ENCODE measurements at places on chromosomes 12 and 14.

GRCh38 chr12:81295251-81295650 is 217.4 kb downstream of the ACSS3 start:
- no peak for DNase-seq

GRCh38 chr14:44928793-44929192 is 33.0 kb downstream of the KLHL28 start:
- no peak for DNase-seq

- DNase-seq, result no peak
These were observed 108.2 kb downstream of the PRICKLE1 start for GRCh38 chr12:42481368-42481767.

GRCh38 chr12:43836475-43836989 is 651 bp downstream of the TMEM117 start:
- peak; percentile 30 for DNase-seq

- peak; percentile 83 for DNase-seq
These were observed 386 bp downstream of the HDAC7 start for GRCh38 chr12:47819138-47819895.

DNA sequence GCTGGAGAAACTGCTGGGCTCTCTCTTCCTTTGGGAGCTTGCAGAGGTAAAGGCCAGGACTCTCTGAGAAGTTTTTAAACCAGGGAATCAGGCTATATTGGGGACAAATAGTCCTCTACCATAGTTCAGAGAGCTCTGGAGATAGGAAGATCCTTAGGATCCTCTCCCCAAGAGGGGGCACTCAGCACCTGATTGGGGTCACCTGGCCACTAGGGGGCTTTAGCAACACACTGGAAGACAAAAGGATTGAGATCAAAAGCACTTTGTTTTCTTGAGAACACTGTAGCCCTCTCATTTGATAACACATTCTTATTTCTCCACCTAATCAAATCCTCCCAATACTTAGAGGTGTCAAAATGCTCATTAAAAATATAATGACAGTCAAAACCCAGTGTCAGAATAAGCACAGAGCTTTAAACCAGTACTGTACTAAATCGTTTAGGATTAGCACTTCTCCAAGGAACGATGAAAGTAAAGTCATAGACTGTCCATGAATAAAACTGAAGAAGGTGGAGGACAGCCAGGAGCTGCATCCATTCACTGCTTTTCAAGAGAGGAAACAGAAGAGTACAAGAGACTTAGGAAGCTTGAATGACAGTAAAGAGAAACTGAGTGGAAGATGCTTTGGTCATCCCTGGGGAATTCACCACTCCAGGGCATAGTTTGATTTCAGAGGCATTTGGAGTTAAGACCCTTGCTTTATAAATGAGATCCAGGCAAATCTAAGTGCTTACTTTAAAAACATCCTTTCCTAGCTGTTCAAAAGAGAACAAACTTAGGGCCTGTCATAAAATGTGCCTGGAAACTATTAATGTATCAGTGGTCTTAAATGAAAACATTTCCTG is 26.5 kb downstream of the BMP4 start:
- peak; percentile 35 for DNase-seq

DNA sequence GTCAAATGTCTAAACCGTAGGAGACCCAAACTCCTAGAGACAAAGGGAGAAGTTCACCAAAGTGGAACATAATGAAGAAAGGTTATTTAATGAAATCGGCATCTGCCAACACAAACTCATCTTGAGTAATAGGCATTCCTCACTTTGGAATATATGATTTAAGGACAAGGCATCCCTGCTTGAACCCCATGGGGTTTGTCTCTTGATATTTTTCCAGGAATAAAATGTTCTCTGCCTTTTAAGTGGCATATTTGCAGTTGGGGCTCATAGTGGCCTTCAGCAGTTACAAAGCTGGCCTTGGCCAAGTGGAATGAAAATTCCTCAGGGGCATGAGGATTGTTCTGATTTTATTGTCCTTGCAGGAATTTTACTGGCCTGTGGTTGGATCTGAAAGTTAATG is 7.1 kb downstream of the POP5 start:
- DNase-seq, result no peak

DNA sequence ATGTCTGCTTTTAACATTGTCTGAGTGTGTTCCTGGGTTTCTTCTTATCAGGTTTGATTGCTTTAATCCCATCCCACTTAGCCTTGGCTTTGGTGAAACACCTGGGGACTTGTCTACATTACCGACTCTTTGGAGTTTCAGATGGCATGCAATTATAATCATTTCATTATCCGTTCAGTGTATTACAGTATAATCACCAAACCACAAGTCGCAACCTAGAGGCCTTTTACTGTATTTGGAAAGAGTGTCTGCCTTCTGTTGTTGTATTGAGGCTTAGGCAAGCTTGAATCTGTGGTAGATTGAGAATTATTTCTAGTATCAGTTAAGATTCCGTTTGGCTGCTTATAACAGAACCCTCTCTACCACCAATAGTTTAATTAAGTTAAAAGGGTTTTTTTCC is 103.9 kb downstream of the TGFB3 start:
- no peak for DNase-seq

GRCh38 chr12:124680863-124681778 is 113.7 kb upstream of the NCOR2 start:
- DNase-seq, result peak; percentile 76

- DNase-seq, result no peak
These were observed 10.1 kb upstream of the REP15 start for GRCh38 chr12:27686147-27686546.

DNA sequence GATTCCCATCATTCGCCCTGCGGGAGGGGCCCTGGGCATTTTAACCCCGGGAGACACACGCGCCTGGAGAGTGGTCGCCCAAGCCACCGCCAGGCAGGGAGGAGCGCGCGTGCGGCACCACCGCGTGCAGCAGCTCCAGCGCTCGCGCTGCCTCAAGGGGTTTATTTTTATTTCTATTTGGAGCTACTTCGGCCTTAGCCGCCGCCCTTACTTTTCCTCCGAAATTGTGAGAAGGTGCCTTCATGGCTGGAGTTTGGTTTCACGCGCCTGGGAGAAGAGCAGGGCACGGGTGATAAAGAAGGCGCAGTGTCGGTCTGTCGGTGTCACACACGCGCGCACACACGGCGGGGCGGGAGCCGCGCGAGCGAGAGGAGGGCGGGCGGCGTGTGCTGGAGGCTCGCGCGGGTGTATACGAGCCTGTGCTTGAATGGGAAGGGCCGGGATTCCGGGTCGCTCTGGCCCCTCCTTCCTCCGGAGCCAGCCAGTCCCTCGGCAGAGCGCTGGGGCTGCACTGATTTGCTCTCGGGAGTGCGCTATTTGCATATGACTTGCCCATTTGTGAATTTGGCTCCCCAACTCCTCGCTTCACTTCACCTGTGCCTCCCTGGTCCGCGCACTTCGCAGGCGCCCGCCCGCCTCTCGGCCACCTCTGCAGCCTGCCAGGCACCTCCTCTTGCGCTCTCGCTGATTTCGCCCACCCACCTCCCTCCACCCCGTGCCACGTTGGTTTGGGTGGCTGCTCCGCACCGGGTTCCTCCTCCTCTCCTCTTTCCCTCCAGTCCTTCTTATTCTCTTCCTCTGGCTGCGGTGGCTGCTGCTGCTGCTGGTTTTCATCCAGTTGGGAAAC is 932.3 kb downstream of the DIO2 start:
- peak; percentile 13 for DNase-seq

DNA sequence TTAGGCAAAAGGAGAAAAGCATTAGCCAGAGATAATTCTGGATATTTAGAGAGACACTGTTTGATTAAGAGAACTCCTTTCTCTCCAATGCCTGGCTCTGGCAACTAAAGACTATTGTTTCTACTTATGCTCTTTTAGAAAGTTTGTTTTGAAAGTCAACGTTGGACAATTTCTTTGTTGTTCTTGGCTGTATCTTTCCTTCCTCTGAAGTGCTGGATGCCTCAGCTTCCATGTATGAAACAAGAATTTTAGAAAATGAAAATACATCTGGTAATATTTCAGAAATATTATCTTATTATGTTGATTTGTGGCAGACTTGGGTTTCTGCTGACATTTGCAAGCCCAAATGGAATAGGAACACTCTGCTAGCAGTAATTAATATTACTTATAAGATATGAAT is 382.6 kb downstream of the SNAPC1 start:
- DNase-seq, result no peak

GRCh38 chr12:10661338-10661737 is 12.5 kb downstream of the STYK1 start:
- no peak for DNase-seq

DNA sequence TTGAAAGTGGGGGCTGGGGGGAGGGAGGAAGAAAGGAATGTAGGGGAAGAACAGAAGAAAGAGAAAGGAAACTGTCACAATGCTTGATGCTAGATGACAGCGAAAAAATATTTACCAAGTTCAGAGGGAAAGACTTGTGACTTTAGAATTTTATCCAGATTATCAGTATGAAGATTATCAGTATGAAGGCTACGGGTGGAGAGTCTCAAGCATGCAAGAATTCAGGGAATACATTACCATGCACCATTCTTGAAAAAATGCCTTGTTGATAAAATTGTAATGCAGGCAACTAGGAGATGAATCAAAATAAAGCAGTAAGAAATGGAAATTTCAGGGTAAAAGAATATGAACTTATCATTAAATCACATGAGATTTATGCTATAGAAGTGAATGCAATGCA is 376.8 kb downstream of the PCNX1 start:
- DNase-seq, result no peak

DNA sequence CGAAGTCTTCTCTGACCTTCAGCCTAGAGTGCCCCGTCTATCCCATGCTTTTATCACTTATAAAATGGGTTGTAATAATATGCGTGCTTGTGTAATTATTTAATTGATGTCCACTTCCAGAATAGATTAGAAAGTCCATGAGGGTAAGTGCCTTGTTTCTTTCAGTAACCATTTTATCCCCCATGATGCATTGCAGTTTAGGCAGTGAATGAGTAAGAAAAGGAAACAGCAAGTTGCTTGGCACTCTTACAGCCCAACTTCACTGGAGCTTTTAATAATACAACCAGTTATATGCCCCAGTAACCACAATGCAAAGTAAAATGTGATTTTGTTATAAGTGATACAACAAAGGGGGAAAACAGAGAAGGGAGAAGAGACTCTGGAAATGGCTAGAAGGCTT is 287.3 kb downstream of the MED13L start:
- no peak for DNase-seq

DNA sequence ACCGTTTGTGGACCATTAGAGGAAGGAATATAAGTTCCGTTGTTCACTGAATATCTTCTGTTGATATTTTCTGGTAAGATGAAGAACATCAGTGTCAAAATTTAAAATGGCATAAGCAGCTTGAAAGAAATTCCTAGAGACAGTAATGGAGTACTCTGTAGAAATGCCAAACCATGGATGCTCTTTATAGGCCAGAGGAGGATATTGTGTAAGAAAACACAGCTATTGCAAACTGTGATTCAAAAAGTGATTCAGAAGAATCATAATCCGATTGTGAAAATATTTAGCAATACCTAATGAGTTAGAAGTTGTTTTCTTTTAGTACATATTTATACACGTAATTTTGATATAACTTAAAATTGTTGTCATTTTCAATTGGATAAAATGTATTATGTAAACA is 102.8 kb downstream of the SLC16A7 start:
- no peak for DNase-seq

- DNase-seq, result peak; percentile 42
These were observed 27.5 kb downstream of the SLC25A29 start for GRCh38 chr14:100278702-100279101.

DNA sequence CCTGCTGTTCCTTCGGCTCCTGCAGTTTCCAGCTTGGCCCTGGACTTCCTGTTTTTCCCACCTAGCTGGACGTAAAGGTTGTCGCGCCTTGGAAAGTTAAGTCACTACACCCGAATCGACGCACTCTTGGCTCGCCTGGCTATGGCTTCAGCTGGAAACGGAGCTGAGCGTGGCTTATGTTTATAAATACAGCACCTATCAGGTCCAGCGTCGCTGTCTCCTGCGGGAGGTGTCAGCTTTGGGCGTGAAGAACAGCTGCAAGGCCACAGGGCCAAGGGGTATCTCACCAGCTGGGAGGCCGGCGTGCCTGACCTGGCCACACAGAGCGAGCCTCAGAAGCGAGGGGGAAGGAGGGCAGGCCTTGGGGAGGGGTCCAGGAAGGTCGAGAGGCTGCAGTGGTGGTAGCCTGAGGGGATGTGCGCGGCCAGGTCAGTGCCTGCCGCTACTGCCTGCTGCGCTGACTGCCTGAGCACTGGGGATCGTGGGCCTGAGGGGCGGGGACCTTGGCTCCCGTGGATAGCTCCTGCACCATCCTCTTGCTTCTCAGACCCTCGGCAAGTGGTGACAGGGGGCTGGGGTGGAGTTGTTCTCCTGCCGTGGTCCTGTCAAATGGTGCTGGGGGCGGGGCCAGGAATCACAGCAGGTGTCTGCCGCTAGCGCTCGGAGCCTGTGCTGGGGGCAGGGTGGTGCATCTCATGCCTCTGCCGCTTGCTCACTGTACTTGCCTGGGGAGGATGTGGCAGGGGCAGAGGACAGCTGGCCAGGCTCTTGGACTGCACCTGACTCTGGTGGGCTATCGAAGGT is 12.5 kb downstream of the PACS2 start:
- DNase-seq, result no peak

GRCh38 chr12:77225373-77225772 is 160.0 kb upstream of the E2F7 start:
- no peak for DNase-seq

DNA sequence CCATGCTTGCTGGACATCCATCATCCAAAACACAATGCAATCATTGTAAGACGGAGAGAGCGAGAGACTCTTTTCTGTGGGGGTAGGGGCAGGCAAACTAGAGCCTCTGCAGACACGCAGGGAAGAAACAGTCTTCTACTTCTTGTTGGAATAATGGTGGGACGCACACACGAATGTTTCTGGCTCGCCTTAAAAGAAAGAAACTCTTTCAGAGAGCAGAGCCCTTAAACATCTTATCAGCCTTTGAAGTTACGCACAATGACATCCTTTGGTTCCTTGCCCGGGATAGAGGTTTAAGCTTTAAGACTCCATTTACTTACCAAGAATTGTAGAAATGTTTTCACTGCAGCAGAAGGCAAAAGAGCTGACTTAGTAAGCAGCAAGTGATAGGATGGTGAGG is 133.8 kb upstream of the FOXN3 start:
- DNase-seq, result no peak

DNA sequence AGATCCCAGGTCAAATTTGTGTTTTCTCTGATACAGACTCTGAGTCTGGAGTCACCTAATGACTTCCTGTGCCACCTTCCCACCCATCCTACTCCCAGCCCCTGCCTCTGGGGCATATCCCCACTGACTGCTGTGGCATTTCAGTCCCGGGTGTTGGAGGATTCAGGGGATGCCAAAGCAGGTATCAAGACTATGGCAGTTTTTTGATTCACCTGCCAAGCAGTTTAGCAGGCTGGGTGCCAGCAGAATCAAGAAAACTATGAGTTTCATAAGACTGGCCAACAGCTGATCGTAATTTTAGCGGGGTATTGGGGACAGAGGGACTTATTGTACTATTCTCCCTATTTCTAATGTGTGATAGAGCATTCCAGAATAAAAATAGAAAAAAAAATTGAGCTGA is 4.6 kb downstream of the PLEKHH1 start:
- DNase-seq, result no peak

GRCh38 chr14:99647411-99647810 is 2.5 kb downstream of the HHIPL1 start:
- no peak for DNase-seq

GRCh38 chr14:22854963-22855724 is 16.4 kb upstream of the LRP10 start:
- DNase-seq, result no peak

GRCh38 chr14:89370381-89370780 is 46.7 kb downstream of the FOXN3 start:
- DNase-seq, result no peak

GRCh38 chr12:119601877-119602733 is 8.5 kb downstream of the TMEM233 start:
- DNase-seq, result no peak

- peak; percentile 83 for DNase-seq
These were observed 103.6 kb downstream of the SSPN start for GRCh38 chr12:26298785-26299621.
